Stimulated activated CD4-positive, alpha-beta T cell treated with anti-CD3 and anti-CD28 coated beads, Interleukin-2, amount 100 ng/mL, for 48 hours (primary cell): ENCODE measurements at places on chromosomes 13 and 19.

- no peak for DNase-seq
These were observed 66.7 kb downstream of the SLITRK1 start for GRCh38 chr13:83815598-83815997.

GRCh38 chr13:99432609-99433542 lies 68.4 kb upstream of the TM9SF2 start:
- peak; percentile 78 for DNase-seq

- no peak for DNase-seq
These were observed 952.1 kb downstream of the SLITRK6 start for GRCh38 chr13:84847107-84847506.

DNA sequence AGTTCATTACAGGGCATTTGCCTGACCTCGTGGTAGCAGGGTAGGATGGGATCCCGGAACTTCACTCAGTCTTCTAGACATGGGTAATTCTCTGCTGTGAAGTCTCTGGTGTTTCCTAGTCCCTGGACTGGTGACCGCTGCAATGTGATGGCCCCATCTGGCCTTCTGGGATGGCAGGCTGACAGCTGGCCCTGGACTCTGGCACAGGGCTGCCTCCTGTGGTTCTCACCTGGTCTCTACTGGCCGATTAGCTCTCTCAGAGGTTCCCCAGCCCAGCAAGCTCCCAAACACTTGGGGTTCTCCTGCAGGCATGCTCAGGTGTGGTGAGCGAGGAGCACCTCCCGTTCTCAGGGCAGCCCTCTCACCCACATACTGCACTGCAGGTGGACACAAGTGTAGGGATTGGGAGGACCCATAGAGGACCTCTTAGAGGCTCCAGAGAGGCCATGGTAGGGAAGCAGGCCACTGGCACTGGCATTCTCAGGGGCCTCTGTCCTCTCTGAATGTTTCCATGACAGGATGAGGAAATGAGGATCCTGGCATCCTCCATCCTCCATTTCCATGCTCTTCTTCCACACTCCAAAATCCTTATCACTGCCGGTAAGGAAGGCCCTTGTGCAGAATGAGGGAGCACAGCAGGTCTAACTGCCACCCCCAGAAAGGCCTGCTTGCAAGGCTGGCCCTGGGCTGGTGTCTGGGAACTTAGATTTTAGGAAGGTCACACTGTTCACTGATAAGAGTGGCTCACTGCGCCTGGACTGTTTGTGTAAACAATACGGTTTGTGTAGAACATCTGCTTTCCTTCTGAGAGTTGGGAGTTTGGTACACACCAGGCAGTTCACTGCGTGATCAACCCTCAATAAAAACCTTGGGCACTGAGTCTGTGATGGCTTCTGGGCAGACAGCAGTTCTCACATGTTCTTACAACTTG lies 31.5 kb upstream of the FARP1 start:
- DNase-seq = no peak
